ENCODE measurements at places on chromosomes 11 and 22. TPM values are rescaled to one million over a fixed set of nuclear protein-coding genes. Genes with fewer than 3 reads are reported as not detected.

- no peak for DNase-seq
Observed at GRCh38 chr11:60429272-60429671, at the start of gene MS4A5. Gene MS4A5, plus strand, starts transcription at chr11:60429572. Its CDS starts 103 bp downstream, at chr11:60429675.

- DNase-seq, result no peak
Observed at GRCh38 chr11:106032861-106033260, 10.8 kb upstream of the MSANTD4 start.

DNA sequence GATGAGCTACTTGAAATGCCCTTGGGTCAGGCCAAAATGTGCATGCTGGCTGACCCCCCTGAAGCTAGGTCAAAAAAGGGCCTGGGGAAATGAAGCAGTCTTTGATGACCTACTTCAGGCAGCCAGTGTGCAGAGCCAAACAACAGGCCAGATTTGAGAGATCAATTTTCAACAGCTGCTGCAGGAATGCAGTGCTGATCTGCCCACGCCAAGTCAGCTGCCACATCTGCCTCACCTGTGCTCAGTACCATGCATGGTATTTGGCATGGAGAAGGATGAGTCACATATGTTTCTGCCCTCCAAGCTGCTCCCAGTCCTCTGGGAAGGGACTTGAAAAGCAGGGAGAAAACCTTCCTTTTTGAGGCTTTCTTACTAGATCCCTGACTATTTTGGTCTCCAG lies 35.8 kb downstream of the MTNR1B start:
- DNase-seq, result no peak

GRCh38 chr22:26122920-26123468 lies 46.3 kb upstream of the SEZ6L start:
- DNase-seq, result no peak

DNA sequence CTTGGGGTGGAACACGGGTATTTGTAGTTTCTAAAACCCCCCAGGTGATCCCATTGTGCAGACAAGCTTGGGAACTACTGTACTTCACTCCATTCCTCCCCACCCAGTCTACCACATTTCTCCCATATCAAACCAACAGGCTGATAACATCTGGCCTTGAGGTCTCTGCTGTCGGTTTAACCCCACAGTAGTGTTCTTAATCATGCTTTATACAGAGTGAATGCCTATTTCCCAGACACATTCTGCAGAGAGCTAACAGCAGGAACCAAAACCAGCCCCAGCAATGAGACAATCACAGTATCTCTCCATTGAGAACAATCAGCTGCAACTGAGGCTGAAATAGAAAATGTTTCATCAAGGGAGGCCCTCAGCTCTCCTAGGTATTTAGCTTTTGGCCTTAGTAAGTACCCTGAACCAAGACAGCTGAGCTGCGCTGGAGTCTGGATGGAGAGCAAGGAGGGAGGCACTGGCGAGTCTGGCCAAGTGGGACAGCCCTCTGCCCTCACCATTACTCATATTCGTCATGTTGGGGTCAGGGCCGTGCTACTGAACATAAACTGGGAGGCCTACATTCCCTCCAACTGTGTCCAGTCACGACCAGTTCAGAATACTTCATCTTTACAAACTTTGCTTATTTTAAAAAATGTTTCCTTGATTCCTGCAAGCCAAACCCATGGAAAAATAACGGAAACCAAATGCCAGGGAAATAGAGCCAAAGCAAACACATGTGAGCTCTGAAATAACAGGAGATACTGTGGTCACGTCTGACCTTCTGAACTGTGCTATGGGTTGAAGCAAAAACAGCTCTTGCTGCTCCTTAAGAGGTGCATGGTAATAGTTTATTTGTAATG lies 81.0 kb downstream of the CCDC34 start:
- DNase-seq, result peak; percentile 26

HEPHL1 gene
- total RNA-seq, result not detected

GRCh38 chr11:116990811-116991210 lies 107.4 kb downstream of the SIK3 start:
- no peak for DNase-seq

- no peak for DNase-seq
Observed at GRCh38 chr22:40782521-40782920, 36.6 kb downstream of the SLC25A17 start.

DNA sequence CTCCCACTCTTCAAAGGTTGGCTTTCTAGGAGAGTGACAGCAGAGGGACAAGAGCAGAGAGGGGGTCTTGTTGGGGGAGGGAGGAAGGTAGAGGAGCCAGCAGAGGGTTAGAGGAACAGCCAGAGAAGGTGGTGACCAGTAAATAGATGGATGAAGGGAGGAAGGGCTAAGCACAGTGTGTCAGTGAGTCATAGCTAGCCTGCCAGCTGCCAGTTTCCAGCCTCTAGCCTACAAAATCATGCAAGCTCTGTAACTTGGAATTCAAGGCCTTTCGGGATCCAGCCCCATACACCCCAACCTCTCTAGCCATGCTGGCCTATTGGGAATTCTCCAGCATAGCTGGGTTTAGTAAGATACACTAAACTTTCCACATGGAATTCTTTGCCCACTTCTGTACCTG lies 147.4 kb upstream of the TEAD1 start:
- DNase-seq, result no peak

- no peak for DNase-seq
Observed at GRCh38 chr11:64591257-64592233, 525 bp downstream of the SLC22A12 start.

DNA sequence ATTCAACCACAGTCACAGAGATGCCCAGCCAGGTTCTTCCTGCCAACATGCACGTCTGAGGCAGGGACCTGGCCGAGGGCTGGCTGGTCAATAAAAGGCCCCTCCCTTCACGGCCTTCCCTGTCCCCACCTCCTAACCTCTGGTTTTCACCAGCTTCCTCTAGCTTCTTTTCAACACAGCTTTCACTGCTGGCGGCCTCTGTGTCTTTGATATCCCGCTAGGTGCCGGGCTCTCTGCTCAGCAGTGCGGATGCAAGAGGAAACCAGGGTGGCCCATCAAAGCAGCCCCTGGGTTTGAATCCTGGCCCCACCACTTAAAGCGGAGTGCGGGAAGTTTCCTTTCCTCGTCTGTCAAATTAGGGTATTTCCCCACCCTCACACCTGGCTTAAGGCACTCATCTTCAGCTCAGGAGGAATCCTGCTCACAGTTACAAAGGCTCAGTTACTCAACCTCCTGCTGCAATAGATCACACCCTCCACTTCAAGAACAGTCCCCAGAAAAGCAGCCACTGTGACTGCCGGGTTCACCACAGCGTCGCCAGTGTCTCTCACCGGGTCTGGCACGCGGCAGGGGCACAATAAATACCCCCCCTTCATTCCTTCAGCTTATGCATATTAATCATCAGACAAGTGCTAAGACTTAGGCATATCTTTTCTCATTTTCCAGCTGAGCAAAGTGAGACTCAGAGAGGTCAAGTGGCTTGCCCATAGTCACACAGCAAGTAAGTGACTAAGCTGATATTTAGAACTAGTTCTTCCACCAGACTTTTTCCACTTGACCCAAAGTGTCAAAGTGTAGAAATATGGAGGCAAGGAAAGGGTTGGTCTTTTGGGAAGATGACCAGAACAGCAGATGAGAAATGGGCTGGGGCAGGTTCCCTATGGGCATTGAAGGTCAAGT lies 45.7 kb downstream of the TXN2 start:
- DNase-seq, result no peak

Data from thoracic aorta (tissue), 2 donors.